ENCODE measurements at places on chromosomes 2 and 18. TPM values are rescaled to one million over a fixed set of nuclear protein-coding genes. Genes with fewer than 3 reads are reported as not detected.

DNA sequence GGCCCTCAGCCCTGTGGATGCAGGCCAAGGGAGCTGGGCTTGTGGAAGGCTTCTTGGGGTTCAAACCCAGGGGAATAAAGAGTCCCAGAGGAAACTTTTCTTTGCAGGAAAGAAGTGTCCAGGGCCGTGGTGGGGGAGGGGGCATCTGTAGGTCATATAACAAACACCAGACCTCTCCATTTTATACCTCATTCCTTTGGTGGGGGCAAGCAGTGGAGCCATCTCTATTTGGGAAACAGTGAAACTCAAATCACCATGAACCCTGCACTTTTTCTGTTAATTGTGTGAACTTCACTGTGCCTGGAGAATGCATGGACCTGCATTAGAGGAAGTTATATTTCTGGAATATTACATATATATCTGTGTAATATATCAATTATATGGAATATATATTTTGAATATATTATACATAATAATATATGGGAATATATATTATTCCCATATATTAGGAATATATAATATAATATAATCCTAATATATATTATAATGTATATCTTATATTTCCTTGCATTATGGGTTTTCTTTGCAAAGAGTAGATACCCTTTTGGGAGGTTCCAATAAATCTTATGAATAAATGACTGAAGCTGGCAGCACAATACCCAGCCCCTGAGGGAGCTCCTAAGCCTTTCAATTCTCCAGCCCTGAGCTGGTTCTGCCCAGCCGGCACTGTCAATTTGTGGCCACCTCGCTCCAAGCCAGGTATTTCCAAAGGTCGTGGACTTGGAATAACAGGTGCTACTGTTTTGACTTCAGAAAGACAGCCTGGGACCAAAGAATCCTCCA is 97.7 kb upstream of the PKDCC start:
- no peaks in the 10 kb centered on the region for H3K27me3 ChIP-seq
- no peak for DNase-seq
- H3K4me1 ChIP-seq = no peaks in the 10 kb centered on the region

DNA sequence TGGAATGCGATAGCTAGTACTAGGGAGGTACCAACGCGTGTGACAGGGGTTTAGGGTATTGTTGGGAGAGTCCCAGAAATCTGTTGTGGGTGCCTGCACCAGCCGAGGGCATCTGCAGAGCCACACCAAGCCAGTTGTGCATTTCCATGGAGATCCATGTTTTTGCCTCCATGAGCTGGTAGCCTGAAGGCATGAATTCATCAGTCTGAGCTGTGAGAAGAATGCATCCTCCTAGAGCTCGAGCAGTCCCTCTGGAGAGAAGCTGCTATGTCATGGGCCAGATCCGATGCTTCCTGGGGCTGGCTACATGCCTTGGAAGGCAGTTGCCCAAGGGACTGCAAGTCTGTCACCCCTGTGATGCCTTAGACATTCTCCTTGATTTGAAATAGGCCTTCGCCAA is 57.9 kb downstream of the LIPG start:
- H3K27me3 ChIP-seq = no peaks in the 10 kb centered on the region
- H3K27ac ChIP-seq = no peak overlapping the region
- no peaks in the 10 kb centered on the region for H3K36me3 ChIP-seq
- no peaks in the 10 kb centered on the region for H3K4me1 ChIP-seq
- no peak overlapping the region for H3K4me3 ChIP-seq
- no peak for DNase-seq

GRCh38 chr2:239959059-239959971 is 65.8 kb downstream of the NDUFA10 start:
- H3K4me1 ChIP-seq = no peaks in the 10 kb centered on the region
- H3K27me3 ChIP-seq = no peaks in the 10 kb centered on the region
- peaks cover 65% of the 10 kb centered on the region for H3K36me3 ChIP-seq
- no peak overlapping the region for H3K27ac ChIP-seq
- no peak overlapping the region for H3K4me3 ChIP-seq
- no peak for DNase-seq

DNA sequence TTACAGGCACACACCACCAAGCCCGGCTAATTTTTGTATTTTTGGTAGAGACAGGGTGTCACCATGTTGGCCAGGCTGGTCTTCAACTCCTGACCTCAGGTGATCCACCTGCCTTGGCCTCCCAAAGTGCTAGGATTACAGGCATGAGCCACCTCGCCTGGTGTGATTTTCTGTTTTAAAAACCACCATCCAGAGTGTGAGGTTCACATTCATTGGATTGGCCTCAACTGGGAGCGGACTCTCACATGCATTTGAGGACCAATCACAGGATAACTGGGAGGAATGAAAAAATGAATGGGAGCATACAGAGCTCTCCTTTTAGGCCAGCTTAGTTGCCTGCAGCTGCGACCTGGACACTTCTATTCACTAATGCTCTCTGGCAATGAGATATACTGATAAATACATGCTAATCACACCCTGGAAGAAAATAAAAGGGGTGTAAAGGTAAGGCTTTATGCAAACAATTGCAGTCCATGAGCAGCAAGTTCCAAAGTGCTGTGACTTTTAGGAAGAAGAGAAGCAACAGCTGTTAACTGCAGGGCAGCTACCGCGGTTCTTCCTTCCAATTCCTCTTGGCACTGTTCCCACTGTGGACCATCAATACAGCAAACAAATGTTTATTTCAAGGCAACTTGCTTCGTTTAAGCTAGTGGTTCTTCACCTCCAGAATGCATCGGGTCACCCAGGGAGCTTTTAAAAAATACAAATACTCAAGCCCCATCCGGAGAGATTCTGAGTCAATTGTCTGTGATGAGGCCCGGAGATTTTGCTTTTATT is 49.5 kb upstream of the FZD5 start:
- H3K27ac ChIP-seq = no peak overlapping the region
- no peak overlapping the region for H3K4me3 ChIP-seq
- H3K4me1 ChIP-seq = no peaks in the 10 kb centered on the region

GRCh38 chr2:36287363-36288275 is 68.0 kb upstream of the CRIM1 start:
- no peak for DNase-seq
- H3K4me3 ChIP-seq = no peak overlapping the region
- H3K27ac ChIP-seq = no peak overlapping the region
- H3K27me3 ChIP-seq = no peaks in the 10 kb centered on the region

Gene SPP2
- total RNA-seq = not detected

Gene MPPE1
- total RNA-seq = 33.2 TPM

Gene DNAH6
- 2.7 TPM for total RNA-seq

Data from tibial nerve (tissue), 4 donors.